ENCODE measurements at places on chromosomes 4 and X.
A peak's percentile ranks its signal among the peaks of the same experiment; 100 is the strongest.

DNA sequence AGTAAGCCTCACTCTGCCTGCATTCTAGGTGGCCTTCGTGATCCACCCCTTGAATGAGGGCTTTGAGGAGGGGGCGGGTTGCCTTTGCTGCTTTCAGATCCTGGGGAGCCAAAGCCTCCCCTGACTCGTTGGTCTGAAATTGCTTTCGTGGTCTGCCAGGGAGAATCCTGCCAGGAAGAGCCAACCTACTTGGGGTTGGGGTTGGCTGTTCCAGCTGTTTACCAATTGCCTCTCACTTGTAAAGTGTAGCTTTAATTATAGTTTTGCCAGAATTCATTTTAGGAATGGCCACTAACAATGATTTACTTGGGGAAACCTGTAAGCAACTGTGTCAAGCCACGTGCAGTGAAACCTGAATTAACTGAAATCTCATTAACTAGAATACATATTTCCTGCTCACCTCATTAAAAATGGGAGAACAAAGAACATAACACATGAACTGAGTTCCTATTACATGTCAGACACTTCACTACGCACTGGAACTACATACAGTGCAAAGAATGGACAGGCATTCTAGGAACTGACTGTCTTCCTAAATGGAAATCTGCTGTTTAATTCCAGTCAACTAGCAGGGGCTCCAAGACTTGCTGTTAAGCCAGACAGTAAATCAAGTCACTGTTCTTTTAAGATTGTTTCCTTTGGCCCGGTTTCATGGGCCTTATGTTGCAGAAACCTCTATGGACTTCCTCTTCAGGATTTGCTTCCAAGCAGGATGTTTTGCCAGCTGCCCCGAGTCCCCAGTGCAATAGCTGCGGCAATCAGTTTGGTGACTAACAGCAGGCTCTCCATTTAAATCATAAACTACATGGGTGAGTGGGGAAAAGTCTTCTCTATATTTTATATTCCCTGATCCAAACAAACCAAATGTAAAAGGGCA is 16.4 kb upstream of the NKRF start:
- DNase-seq = no peak

GRCh38 chr4:64520421-64520820 is 111.2 kb upstream of the TECRL start:
- DNase-seq = no peak

GRCh38 chr4:169485086-169485485 is 127.3 kb downstream of the NEK1 start:
- DNase-seq = no peak

DNA sequence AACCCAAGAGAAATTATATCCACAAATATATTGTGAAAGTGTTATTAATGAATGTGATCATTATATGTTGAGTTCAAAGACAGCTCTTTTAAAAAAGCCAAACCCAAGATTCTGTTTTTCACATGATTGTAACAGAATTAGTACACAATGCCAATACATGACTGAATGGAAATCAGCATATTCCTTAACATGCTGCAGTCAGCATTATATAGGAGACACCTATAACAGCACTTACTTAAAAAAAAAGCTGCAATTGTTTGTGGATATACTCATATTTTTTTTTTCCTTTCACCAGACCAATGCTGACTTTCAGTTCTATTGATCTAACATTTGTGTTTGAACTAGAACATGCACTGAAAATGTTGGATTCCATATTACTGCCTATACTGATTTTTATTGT is 165.2 kb downstream of the CCSER1 start:
- DNase-seq = no peak

DNA sequence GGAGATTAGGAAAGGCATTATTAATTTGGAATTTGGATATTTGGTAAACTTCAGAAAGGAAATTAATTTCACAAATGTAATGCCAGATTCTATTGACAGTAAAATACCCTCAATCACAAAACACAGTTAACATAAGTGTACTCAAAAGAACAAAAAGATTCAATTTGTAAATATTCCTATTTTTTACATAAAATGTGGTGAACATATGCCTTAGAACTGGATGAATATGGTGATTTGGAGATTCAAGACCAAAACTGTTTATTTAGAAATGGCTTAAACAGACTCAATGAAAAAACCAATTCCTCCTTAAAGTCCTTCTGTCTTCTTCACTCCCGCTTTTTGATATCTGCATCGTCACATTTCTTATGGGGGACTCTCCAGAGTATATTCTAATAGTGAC is 417.6 kb upstream of the TENM3 start:
- no peak for DNase-seq

- DNase-seq = no peak
These were observed 7.0 kb downstream of the CYBB start for GRCh38 chrX:37786624-37787422.

- no peak for DNase-seq
These were observed 64.5 kb downstream of the DKK2 start for GRCh38 chr4:106971636-106972035.

DNA sequence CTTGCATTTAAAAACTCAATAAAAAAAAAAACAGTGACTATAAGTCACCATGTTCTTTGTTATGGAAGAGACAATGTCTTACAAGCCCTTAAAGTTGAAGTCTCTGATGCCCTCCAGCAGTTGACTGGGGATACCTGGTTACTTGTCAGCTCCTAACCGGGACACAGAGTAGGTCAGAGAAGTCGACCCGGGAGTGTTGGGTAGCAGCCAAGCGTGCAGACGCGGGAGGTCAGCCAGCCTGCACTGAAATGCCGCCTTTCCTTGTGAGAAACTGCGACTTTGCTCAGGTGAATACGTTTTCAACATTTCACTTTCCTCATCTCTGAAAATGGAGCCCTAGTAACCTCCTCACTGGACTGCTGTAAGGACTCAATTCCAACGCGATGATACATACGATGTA is 81.8 kb downstream of the F11 start:
- DNase-seq = no peak

DNA sequence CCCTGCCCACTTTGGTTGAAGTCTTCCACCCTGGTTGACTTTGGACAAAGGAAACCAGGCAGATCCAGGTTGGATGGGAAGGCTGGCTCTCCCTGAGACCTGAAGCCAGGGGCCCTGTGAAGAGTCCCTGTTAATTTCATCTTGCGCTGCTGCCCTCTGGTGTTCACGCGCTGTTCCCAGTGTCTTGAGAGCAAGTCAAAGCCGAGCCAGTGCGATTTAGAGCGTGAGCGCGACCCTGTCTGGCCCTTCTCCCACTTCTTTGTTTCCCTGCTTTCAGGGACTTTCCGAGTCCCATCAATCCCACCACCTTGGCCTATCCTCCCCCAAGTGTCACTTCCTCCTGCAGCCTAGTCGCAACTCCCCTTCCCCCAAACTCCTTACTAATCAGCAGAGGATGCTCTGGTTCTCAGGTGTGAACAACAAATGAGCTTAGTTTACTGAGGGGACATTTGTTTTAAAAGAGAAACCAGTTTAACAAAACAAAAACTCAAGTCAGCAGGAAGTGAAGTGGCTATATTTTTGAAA is 25.8 kb upstream of the CHRNA9 start:
- peak; percentile 88 for DNase-seq

DNA sequence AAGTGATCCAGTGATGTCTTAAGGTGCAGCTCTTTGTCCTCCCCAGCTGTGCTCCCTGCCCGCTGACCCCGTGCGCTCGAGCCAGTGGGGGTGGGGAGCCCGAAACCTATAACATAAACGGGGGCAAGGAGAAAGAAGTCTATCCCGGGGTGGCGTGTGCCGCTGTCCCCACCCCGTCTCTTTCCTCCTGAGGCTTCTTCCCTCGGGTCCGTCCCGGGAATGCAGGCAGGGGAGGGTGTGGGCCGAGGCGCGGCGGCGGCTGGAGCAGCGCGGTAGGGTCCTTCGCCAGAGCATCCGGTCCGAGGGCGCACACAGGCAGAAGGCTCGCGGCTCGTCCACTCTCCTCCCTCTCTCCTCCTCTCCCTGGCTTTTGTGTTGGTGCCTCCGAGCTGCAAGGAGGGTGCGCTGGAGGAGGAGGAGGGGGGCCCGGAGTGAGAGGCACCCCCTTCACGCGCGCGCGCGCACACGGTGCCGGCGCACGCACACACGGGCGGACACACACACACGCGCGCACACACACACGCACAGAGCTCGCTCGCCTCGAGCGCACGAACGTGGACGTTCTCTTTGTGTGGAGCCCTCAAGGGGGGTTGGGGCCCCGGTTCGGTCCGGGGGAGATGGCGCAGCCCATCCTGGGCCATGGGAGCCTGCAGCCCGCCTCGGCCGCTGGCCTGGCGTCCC is at the start of gene RAB33A:
Gene RAB33A, plus strand, starts transcription at position 517 of the 681 bp plus-strand sequence. Its CDS starts 101 bp downstream, at position 618.
- DNase-seq = no peak

DNA sequence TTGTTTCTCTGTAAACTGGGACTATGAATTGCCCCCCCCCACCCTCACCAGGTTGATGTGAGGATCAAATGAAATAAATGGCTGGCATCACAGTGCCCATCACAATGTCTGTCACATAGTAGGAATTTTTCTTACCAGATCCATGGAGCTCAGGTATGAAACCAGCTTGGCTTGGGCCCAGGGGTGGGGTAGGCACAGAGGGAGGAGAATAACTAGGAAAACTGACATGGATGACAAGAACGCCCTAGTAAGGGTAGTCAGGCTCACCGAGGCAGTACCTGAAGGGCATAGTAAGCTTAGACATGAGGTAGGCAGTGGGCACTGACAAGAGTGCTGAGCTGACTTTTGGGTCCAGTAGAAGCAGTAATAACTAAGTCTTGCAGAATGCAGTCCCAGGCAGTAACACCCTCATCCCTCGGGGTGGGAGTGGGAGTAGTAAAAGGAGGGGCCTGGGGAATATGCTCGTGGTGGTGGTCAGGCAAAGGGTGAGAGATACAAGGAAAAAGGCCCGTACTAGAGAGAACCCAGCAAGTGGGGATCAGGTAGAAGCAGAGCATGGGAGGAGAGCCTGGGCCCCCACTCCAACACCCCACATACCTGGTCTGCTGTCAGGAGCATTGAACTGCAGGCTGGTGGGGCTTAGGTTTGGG is 155.9 kb upstream of the PJA1 start:
- no peak for DNase-seq

DNA sequence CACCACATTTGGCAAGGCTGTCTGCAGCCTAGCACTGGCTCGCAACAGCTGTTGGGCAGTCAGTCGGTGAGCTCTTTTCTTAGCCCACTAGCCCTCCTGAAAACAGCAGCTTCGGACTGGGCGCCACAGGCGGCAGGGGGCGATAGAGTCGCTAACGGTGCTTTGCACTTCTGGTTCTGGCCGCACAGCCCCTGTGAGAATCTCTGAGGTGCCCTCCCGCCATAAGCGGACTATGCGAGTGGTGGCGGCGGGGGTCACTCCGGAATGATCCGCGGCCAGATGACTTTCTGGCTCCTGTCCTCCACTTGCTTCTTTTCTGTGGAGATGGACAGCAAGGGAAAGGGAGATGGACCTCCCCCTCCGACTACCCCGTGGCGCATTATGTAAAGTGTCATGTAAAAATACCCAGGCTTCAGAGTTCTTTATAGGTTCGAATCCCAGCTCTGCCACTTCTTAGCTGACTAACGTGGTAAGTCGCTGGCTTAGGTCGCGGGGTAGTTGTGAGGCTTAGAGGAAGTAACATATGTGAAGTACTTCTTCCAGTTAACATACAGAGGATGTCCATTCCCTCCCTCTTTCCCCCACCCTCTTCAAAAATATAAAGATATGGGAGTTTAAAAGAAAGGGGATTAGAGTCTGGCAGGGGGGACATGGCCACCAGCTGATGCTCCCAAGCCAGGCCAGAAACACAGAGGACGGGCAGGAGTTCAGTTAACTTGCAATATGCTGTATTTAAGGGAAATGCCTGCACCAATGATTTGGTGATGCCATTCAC is 11.0 kb downstream of the ARHGAP36 start:
- DNase-seq = no peak

GRCh38 chr4:80489798-80490197 is 154.3 kb downstream of the CFAP299 start:
- no peak for DNase-seq

DNA sequence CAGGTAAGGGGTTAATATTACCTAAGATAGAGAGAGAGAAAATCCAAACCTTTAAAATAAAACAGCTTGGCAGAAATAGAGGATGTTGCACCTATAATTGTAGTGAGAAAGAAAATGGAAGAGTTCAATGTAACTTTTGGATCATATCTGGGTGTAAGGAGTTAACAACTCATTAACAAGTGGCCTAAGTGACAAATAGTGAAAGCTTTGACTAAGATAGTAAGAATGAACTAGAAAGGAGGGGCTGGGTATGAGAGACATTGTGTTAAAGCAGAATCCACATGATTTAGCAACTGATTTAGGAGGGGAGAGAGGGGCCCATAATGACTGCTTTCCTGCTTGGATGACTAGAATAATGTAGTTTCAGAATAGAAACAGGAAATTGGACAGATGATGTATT is 761.0 kb downstream of the IL1RAPL1 start:
- no peak for DNase-seq

DNA sequence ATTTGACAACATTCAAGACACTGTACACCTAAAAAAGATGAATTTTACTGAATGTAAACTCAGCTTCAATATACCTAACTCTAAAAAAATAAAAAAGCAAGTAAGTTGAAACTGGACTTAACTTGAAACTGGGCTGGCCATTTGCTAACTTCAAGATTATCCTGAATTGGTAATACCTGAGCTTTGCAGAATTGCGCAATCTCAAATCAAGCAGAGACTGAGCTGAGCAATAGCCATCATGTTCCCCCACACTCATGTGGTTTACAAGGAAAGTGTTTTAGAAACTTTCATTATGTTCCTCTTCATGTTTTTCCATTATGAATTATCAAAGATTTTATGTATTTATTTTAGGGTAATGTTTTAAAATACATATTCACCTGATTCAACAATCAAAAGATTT is 38.7 kb downstream of the ANXA5 start:
- no peak for DNase-seq

GRCh38 chrX:50643525-50644137 is 170.4 kb downstream of the SHROOM4 start:
- DNase-seq = no peak

GRCh38 chr4:38113132-38113531 is 152.9 kb downstream of the PTTG2 start:
- DNase-seq = no peak

DNA sequence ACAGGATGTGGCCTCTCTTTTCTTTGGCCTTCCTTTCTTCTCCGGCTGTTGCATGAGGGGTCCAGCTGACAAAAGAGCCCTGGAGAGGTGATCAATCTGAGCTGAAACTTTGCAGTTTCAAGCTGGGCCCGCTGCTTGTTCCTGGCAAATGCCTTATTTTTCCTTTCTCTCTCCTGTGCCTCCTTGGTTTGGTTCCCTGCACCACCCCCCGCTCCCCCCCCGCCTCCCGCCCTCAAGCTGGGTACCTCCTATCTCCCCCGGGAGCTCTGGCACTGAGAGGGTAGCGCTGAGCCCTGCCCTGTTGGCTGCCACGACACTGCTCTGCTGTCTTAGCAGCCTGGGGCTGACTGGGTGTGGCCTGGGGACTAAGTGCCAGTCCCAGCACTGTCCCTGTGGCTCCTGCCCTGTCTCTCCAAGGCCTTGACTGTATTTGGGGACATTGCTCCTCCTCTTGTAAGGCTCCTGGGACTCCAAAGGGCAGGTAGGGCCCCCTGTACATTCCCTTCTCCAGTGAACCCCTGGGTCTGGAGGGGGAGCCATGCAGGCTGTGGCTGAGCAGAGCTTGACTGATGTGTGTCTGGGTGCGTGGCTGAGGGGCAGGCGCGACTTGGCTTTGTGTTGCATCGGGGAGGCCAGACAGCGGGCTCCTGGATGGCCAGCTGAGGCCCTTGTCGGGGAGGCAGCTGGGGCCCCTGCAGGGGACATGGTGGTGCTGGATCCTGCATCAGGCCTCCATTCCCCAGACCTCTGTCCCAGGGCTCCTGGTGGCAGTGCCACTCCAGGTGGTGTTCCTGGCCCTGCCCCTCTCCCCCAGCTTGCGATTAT is 1.1 kb downstream of the PLXNA3 start:
- no peak for DNase-seq

GRCh38 chrX:39602195-39602594 is 495.6 kb downstream of the BCOR start:
- DNase-seq = no peak

- DNase-seq = no peak
These were observed 95.4 kb downstream of the FUNDC1 start for GRCh38 chrX:44447214-44447613.
